ENCODE measurements at places on chromosomes 6 and 20.

- no peak for DNase-seq
Measured at GRCh38 chr6:111673937-111674336, 68.3 kb upstream of the TRAF3IP2 start.

GRCh38 chr20:38299963-38300362 lies 4.0 kb upstream of the BPI start:
- DNase-seq: no peak

- DNase-seq: no peak
Measured at GRCh38 chr20:51712501-51713212, 55.5 kb downstream of the ATP9A start.

- no peak for DNase-seq
Measured at GRCh38 chr6:100574836-100575235, 110.1 kb upstream of the SIM1 start.

GRCh38 chr6:112218563-112218962 lies 35.8 kb downstream of the LAMA4 start:
- no peak for DNase-seq

DNA sequence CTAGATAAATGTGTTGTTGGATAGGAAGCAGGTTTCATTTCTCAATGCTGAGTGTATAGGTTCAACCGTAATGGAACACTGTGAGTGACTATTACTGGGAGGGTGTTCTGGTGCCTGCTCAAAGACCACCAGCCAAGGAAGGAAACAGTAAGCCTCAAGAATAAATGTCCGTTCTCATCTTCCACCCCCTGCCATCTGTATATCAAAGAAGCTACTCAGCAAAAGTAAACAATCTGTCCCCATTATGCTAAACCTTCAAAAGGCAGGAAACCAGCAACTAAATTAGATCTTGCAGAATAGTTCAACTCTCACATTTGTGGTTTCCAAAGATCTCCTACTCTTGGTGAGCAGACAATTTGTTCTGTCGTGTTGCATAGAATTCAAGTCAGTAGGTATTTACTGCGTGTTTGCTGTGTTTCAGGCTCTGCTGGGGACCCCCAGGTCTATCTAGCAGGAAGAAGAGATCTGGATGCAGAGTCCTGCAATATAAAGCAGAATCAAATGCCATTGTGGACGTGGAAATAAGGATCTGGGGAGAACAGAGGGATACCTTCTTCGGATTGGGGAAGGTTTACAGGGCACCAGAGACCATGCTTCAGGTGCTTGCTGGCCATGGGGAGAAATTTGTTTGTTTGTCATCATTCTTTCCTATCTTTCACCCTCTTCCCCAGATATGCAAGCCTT lies 87.3 kb downstream of the SCML4 start:
- no peak for DNase-seq

DNA sequence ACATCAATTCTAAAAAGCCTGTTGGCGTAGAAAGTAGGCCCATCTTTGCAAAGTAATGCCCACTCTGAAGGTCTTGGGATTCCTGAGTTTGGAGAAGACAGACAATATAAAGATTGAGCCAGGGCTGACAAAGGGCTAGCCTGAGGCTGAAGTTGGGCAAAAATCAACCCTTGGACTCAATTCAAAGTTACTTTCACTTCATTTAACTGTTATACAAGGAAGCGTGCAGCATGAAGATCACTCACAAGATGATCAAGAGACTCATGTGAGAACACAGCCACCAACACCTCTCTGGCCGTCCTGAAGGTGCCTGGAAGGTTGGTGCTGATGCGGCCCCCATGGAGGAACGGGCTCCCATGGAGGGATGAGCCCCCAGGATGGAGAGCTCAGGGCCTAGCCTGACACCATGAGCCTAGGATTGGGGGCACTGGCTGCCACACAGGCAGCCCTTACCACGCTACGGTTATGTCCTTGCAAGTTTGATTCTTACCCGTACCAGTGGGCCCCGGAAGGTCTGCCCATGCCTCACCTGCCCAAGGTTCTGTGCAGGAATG lies 26.6 kb downstream of the FOXC1 start:
- DNase-seq: no peak

DNA sequence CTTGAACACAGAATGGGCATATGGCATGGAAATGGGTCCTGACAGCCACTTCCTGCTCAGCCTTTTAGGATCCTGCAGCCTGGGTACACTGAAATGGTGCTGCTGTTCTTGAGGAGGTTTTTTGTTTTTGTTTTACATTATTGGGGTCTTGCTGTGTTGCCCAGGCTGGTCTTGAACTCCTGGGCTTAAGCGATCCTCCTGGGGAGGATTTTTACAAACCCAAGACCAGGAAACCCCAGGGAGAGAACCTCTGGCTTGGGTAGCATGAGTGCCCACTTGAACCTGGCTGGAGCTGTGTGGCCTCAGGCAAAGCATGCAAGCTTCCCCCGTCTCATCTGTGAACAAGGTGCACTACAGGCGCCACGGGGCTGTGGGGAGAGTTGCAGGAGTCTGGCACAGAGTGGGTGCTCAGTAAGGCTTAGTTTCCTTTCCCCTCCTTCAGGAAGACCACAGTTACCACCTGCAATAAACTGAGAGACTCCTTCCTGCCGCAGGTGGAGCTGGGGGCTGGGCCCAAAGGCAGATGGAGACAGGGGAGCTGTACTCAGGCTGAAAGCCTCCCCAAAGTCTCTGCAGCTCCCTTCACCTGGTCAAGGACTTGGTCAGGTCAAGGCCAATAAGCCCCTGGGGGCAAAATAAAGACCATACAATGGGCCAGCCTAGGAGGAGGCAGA lies 1.8 kb downstream of the SLA2 start:
- DNase-seq: peak; percentile 51

DNA sequence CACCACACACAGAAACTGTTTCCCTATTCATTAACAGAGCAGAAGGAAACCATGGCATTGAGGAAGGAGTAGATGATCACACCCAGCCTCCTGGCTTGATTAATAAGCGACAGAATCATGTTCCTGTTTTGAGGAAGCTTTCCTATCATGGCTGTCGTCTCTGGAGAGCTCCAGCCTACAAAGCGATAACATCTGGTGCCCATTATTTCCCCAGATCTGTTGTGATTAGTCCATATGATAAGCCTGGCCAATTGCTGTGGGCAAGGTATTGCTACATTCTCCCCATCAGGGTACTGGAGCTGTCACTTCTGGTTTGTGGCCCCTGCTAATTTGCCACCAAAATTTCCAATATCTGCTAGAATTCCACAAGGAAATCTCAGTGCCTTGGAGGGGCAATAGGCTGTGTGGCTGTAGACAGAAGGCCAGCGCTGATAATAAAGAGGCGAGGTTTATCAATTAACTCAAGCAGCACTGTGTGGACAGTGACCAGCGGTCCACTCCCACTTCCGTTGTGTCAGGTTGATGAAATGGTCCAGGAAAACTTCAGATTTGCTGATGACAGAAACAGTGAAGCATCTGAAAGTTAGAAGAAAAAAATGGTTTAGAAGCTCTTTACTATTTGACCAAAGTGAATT lies 66.4 kb downstream of the OLIG3 start:
- DNase-seq: no peak

DNA sequence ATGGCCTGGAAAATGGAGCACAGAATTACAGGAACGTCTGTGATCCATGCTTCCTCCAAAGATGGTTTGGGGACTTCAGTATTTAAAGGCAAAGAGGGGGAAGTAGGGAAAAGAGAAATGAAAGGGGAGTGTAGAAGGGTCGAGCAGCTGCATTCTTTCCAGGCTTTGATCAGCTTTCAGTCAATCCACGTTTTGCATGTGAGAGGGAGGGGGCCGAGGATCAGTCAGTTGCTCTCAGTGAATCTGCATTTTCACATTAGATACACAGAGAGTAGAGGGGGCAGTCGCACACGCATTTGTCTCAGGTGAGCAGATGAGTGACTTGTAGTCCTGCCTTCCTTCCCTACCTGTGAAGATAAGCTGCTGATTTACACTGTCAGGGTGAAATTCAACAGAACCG lies 78.8 kb downstream of the FOXF2 start:
- no peak for DNase-seq

GRCh38 chr20:32352121-32352720 lies 5.9 kb upstream of the ASXL1 start:
- DNase-seq: no peak

DNA sequence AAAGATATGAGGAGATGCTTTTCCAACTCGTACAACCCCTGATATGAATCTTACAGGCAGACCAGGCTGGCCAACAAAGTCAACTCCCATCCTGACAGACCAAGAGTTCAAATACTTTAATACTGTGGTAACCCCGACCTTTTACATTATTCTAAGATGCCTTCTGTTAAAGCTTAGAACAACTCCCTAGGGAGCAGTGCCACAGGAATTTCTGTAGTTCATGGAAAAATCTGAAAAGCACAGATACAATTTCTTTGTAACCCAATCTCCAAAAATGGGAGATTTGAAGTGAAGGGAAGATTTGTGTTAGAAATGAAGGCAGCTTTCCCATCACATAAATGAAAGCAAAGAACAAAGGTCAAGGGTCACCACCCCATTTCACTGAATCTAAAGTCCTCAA lies 151.3 kb upstream of the BEND6 start:
- DNase-seq: no peak

GRCh38 chr6:31711233-31711632 lies 3.9 kb upstream of the LY6G6D start:
- DNase-seq: no peak

DNA sequence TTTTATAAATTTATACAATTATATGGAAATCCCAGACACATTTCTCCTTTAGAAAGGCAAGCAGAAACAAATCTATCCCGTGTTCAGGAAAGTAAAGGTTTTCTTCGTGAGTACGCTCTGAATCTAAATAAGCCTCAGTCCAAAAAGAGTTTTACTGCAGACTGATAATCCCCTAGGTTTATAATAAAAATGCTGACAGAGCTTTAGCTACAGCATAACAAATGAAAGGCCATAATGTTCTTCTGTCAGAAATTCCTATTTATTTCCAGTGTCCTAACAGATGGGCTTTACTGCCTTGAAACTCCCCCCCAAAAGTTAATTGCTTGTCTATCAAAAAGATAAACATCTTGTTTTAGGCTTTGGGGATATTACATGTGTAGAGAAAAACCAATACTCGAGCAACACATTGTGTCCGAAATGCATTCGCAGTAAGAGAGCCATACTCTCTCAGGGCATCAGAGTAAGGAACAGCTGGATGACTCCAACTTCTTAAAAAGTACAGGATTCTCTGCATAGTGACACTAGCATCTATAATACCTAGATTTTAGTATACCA lies 109.0 kb downstream of the PRKN start:
- no peak for DNase-seq

GRCh38 chr6:158772851-158773371 lies 46.3 kb downstream of the EZR start:
- no peak for DNase-seq

DNA sequence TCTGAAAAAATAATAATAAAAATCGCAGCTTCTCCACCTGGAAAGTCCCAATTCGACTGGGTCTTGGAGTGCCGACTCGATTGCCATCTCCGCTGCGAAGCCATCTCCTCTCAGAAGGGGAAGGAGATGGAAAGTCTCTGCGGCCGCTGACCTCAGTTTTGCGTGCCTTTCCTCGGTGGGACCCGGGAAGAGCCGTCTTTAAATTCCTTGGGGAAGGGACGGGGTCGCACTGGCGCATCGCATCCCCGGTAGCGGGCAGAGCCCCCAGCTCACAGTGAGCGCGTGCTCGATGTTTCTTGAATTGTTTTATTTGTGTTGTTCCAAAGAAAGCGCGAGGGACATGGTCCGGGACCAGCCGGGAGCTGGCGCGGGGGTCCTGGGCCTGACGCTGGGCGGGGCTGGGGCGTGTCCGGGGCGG lies 270 bp upstream of the TIAM2 start:
- DNase-seq: no peak

GRCh38 chr6:95091823-95092436 lies 485.4 kb upstream of the MANEA start:
- no peak for DNase-seq

GRCh38 chr6:6966127-6966526 lies 141.6 kb upstream of the RREB1 start:
- DNase-seq: no peak

GRCh38 chr20:50588034-50588736 lies 78.0 kb downstream of the PTPN1 start:
- DNase-seq: peak; percentile 62

- DNase-seq: no peak
Measured at GRCh38 chr6:5941188-5941587, 65.5 kb downstream of the NRN1 start.

Measured in activated CD4-positive, alpha-beta T cell treated with anti-CD3 and anti-CD28 coated beads, Interleukin-2, amount 50 U/mL, for 24 hours (primary cell).